Activated naive CD4-positive, alpha-beta T cell treated with anti-CD3 and anti-CD28 coated beads for 36 hours (primary cell): ENCODE measurements at places on chromosomes 1 and 21.

- DNase-seq, result no peak
These were observed 150.4 kb downstream of the DYRK1A start for GRCh38 chr21:37516998-37517397.

DNA sequence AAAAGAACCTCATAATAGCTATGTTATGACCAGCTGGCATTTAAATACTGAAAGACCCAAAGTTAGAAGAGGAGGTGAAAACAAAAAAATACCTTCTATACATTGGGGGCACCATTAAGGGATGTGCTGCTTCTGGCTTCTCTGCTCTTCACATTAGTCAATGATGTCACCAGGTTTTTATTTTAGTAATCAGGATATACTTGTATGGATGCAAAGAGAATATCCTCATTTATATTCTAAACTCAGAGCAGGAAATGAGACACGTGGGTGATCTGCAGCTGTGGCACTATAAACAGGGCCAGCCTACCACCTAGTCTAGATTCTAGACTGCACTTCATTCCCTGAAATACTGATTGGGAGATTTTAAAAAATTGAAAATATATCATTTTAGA is 51.2 kb downstream of the WLS start:
- no peak for DNase-seq

GRCh38 chr1:171172471-171172870 is 12.6 kb upstream of the FMO2 start:
- no peak for DNase-seq

DNA sequence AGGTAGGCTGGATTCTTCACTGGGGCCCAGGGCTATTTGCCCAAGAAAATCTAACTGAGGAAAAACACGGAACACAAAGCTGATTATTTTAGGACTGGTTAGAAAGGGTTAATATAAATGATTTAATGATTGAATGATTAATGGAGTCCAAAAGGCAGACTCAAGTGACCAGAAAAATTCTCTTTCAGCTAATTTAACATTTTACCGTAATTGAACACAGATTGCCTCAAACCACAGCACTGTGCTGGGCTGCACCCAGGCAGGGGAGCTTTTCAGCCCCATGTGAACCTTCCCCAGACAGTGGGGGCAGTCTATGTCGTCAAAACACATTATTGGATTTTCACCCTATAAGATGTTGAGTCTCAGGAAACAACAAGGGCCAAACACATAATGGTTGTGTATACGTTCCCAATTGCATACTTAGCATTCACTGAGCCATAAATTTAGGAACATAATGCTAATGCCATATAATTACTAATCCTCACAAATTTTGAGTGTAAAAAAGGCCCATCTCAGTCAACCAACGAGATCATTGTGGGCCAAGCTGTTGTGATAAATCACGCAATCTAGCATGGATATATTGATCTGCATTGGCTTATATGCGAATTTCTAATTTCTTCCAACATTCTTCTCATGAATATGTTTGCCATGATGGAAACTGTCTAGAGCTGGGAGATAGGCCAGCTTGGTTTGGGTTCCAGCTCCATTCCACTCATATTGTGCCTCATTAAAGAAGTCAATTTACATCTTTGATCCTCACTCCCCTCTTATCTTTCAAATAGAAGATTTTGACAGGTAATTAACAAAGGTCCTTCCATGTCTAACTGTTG is 27.7 kb downstream of the DSCAM start:
- no peak for DNase-seq

DNA sequence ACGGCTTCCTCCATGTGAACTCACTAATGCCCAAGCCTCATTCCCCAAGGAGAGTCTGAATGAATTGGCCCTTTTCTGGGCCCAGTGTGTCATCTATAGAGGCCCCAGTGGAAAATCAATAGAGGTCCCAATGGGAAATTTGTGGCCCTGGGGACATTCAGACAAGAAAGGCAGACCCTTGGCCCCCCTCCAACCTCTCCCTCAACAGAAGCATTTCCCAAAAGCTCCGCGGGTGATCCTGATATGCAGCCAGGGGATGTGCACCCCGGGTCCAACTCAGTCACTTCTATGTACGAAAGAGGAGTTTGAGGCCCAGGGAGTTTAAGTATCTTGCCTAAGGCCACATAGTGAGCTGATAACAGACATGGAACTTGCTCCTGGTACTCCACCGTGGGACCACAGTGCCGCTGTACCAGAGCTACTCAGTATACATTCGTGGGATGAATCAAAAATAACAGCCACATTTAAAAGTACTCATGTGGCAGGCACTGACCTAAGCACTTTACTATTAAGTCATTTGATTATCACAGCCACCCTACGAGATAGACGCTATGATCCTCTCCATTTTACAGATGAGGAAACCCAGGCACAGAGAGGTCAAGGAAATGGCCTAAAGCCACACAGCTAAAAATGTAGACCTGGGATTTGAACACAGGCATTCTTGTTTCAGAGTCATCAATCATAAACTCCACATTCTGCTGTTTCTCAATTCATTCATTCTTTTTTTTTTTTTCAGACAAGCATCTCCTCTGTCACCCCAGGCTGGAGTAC is 8.5 kb downstream of the EPHA2 start:
- DNase-seq, result no peak

GRCh38 chr1:212470059-212470458 is 37.3 kb downstream of the NENF start:
- DNase-seq, result no peak

DNA sequence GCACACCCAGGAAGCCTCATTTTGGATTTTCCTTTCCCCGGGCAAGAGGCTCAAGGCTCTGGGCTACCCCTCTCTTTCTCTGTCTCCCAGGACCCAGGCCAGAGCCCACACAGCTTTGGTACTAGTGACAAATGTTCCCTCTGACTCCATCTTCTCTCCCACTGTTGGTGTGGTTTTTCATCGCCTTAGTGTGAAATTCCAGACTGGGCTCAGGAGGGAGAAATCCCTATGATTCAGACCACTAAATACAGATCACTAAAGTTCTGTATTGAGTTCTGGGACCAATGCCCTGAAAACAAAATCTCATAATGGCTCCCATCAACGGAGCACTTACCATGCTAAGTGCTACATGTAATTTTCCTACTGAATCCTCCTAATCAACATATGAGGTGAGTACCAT is 26.1 kb downstream of the IQGAP3 start:
- no peak for DNase-seq

- DNase-seq, result no peak
These were observed 7.2 kb upstream of the BECN2 start for GRCh38 chr1:241950390-241950789.

DNA sequence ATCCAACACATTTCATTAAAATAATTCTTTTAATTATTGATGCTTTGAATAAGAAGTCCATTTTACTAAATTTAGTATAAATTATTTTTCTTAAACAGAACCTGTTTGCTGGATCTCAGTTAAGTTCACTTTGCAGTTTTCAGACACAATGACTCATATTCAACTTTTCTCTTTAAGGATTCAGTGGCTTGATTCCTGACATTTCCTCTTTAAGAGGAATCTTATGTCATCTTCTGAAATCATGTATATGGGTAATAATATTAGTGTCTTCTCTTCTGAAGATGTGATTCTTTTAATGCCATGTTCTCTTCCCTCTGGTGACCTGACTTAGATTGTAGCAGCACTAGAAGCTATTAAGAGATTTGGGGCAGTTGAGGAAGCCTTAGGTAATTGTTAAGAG is 12.6 kb downstream of the CREG1 start:
- DNase-seq, result no peak

DNA sequence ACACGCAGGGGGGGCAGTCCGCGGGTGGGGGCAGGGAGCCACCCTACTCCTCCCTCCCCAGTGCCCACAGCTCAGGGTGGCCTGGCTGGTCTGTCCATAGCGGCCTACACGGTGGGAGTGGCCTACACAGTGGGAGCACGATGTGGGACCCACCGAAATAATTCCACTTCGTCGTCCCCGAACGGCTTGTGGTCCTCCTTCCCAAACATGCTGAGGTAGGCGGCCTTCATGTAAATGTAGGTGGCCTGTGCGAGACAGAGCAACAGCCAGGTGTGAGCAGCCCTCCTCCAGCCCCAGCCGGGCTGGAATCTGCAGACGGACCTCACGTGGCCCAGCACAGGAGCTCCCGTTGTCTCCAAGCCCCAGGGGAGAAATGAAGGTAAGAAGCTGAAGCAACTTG is 34.4 kb downstream of the TTC39A start:
- DNase-seq, result no peak

GRCh38 chr1:29650476-29650875 is 414.2 kb downstream of the PTPRU start:
- no peak for DNase-seq

DNA sequence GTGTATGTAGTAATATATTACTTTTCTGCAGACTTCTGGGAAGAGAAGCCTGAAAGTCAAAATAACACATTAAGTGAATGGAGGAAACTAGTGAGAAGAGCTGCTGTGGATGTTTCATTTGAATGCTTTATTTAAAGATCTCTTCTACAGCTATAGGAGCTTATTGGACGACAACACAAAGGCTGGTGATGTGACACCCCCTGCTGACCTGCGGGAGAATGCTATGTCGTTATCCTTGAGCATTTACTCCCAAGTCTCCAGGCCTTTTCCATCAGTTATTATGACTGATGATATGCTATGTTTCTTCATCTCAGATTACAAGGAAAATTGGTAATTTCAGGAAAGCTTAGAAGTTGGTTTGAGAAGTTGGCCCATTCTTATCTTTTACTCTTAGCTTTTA is 22.3 kb upstream of the PLA2G4A start:
- peak; percentile 19 for DNase-seq

- peak; percentile 80 for DNase-seq
These were observed 65.4 kb downstream of the RUNX1 start for GRCh38 chr21:34983680-34984086.

- no peak for DNase-seq
These were observed 17.3 kb downstream of the KCTD3 start for GRCh38 chr1:215584389-215584788.

DNA sequence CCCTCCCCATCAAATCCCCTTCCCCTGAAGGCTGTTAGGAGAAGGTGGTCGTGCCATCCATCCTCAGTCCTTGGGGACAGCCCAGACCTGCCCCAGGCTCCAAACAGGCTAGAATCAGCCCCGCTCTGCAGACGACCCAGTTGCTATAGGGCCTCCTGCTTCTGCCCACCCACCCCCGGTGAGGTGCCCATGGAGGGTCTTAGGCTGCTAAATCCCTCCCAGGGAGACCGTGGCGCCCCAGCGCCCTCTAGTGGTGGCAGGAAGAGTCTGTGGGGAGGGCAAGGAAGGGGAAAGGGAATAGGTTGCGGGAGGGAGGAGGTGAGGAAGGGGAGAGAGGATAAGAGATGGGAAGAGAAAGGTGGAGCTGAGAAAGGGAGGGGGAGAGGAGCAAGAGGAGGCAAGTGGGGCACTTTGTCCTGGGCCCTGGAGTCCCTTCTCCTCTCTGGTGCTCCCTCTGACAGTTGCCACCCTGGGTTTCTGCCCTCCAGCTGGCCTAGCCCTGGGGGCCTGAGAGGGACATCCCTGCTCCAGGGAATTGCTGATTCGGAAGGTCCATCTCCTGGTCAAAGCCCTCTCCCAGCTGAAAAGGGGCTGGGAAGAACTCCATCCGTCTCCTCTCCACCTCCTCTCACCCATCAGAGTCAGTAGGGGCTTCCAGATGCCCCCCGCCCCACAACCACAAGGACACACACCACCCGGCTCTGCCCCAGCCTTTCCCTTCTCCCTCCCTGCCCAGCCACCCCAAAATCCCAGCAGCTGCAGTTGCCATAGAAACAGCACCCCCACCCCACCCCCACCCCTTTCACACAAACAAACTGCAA is 55.4 kb downstream of the CAMK2N1 start:
- peak; percentile 61 for DNase-seq

DNA sequence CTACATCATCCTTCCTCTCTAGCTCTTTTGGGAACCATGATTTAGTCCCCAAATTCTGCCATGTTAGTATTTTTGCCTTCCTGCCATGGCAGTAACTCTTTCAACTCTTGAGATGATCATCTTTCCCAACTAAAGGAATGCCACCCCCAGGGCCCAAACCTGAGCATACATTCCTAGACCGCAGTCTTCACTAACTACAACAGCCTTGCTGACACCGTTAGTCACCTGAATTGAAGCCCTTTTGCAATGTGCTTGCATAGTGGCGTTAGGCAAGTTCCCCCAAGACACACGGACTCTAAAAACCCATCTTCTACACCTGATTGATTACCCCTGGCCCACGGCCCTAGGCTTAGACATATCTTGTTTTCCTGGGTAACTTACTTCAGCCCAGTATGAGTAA is 16.4 kb upstream of the YTHDF2 start:
- no peak for DNase-seq

- peak; percentile 77 for DNase-seq
These were observed 89.0 kb upstream of the SERTAD4 start for GRCh38 chr1:210143465-210144062.
